ENCODE measurements at places on chromosomes 5 and 9.

- no peak for DNase-seq
Observed at GRCh38 chr9:112898872-112899311, 8.2 kb upstream of the SLC46A2 start.

GRCh38 chr5:169176709-169177694 lies 123.9 kb downstream of the SLIT3 start:
- DNase-seq = peak; percentile 38

- DNase-seq = no peak
Observed at GRCh38 chr9:131854334-131854733, 114.5 kb upstream of the RAPGEF1 start.

- no peak for DNase-seq
Observed at GRCh38 chr9:76444322-76444929, 14.6 kb upstream of the GCNT1 start.

DNA sequence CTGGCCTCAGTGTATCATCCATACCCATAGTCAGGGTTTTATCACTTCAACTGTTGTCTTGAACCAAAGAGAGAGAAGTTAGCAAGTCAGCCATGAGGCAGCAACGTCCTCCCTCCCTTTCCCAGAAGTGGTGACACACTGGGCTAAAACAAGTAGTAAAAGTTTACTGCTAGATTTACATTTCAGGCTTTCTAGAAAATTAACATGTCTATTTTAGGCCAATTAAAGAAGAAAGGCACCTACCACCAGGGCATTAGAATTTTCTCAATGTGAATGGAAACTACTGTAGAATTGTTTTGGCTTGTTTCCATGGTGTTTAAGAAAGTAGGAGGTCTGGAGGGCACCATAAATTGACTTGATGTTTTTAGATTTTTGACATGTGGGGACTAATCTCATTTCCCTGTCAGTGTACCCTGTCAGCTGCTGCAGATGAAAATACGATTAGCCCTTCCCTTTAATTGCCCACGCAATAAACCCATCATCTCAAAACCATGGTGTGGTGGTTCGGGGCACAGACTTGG lies 121.8 kb upstream of the ELL2 start:
- no peak for DNase-seq

DNA sequence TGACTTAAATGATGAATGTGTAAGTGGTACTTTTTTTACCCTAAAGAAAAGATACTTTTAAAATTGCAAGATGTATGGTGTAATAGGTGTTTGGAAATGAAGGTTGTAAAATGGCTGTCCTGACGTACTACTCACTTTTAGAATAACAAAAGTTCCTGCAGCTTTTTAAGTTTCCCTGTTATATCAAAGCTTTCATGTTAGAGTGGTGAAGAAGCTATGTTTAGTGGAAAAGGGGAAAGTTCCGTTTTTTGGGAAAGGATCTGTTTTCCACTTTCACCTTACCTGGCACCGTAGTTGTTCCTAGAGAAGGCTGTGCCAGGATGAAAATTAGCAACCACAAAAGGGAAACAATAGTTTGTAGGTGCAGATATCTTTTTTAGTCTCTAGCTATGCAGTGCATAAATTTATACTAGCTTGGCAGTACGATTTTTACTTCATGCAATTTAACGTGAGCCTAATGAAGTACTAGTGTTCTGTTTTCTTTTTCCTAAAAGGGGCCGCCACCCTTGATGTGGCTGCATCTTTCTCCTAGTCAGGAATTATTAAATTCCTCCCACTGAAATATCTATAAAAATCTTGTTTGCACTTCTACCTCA lies 1.3 kb downstream of the TNPO1 start:
- DNase-seq = peak; percentile 14

DNA sequence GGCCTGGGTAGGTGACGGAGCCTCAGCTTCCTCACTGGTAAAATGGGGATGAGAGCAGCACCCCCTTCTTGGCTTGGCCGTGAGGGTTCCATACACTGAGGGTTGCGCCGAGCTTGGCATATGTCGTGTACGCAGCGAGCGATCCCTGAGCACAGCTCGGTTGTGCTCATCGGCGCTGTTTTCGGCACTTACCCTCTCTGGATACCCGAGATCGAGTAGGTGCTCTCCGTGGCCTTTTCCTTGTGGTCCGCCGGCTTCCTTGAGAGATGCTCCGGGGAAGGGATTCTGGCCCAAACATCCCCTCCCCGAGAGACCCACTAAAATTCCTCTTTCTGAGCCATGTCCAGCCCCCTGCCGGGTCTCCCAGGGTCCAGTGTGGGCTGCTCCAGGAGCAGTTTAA lies 40.0 kb upstream of the HMCN2 start:
- no peak for DNase-seq

DNA sequence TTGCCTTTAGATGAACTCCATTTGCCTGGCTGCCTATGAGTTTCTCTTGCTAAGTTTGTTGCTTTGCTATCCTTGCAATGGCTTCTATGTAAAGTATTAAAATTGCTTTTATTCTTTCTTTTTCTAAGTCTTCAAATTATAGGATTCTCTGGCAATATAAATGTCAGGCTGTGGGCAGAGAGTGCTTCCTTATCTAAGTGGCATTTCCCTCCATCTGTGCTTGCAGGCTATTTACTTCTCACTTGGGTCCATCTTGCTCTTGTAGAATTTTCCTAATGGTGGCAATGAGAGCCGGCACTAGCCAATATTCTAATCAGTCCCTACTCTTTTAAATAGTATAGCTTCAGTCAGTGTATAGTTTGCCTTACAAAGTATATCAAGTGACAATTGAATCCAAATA lies 63.3 kb downstream of the FAM174A start:
- no peak for DNase-seq

DNA sequence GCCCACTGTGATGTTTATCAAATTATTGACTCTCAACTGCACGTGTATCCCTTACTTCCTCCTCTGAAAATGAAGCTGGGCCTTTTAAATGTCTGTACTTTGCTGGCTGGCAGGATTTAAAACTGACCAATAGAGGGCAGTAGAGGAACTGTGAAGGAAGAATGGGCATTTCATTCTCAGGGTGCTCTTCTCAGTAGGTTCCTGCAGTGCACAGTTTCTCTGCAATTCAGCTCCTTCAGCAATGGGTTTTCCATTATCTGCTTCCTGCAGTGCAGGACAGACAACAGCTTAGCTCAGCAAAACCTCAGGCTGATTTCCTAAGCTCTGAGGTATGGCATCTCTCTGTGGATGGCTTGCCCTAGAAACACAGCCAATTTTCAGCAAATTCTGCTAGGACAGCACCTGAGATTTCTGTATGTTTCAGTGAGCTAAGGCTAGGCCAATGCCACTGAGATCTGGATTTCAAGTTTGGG lies 298.4 kb upstream of the PRDM9 start:
- peak; percentile 58 for DNase-seq

DNA sequence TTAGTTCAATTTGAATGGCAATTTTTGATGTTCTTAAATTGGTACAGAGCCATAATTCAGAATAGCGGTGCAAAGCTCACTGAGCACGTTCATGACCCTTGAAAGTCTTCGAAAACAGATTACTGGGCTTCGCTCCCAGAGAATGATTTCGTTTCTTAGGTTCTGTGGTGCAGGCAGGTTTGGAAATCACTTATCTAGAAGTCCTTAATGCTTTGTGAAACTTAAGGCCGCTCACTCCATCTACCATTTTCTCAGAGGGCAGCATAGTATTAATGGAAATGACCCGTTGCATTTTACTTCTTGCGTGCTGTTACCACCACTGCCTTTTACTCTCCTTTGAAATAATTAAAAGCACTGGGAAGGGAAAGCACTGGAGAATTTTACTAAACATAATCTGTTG lies 2.9 kb upstream of the MAT2B start:
- no peak for DNase-seq

GRCh38 chr9:69633716-69634115 lies 38.5 kb downstream of the APBA1 start:
- DNase-seq = no peak

DNA sequence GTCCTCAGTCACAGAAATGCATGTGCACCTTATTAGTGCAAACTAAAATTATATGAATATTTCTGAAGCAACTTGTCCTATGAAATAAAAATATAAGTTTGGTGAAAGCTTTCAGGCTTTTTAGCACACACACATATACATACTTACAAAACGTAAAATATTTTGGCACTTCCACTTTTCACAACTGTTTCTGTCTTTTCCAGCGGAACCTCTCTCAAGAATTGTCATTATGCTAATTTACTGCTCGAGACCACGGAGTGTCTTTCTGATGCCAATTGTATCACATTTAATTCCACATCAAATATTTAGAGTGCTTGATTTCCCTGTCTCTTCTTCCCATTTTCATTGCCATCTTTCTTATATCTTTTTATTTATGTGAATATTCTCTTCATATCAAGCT lies 100.4 kb downstream of the MEF2C start:
- no peak for DNase-seq

DNA sequence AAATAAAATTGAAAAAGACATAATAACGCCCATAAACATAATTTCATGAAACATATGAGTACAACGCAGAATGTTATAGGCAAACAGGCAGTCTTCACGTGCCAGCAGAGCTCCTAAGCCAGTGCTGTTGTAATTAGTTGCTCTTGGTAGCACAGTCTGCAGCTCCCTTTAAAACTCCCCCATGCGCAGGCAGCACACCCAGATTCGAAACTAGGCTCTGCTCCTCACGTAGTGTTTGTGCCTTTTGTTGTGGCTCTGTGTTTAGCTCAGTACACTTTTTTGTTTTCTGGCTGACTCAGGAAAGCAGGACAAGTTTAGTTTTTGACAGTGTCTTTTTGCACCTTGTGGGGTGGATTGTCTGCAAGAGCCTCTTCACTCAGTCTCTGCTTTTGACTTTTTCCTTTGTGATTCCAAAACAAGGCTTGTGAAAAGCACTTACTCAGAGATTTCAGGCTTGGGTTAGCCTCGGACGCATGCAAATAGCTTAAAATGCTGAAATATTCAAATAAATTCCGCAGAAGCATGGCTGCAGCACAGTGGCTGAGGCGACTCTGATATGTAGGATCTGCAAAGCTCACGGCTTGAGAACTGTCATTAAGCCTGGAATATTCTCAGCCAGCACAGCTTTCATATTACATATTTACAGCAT lies 113.6 kb downstream of the IRX1 start:
- DNase-seq = peak; percentile 66

GRCh38 chr5:32115985-32116384 lies 58.1 kb downstream of the GOLPH3 start:
- no peak for DNase-seq

DNA sequence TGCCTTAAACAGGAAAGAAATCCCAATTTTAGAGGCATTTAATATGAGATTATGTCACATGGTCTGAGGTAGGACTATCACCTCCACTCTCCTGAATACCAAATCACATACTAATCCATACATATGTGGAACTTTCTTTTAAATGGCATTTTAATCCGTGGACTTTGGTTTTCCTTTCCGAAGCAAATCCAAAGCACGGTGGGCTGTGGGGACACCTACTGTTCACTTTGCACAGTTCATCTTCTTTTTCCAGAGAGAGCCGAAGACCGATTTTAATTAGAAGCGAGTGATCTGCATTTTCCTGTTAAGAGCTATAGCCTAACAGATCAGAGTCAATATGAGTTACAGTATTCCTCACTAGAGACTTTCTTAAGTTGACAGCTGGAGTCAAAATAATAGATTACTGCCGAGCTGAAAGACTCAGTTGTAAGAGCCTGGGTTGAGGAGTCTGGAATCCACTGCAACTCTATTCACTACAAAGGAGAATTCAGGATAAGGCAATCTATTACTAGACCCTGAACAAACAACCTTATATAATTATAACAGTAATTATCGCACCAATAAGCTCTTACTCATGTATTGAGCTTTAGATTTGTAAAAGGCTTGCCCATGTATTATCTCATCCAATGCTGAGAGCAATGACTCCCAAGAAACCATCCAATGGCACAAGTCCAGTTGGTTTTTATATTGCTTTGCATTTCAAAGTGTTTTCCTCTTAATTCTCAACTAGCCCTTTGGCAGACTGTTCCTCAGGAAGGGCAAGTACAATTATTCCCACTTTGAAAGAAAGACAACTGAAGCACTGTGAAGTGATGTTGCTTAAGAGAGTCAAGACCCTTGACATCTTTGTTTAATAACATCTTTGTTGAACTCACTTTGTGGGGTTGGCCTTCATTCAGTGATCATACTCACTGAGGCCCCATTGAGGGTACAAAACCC lies 144.7 kb downstream of the TRPM6 start:
- DNase-seq = no peak

Data from NCI-H526 (cell line).